ENCODE measurements at places on chromosomes 12 and 14.

GRCh38 chr12:113838896-113839295, 127.2 kb downstream of the RBM19 start:
- DNase-seq: no peak

DNA sequence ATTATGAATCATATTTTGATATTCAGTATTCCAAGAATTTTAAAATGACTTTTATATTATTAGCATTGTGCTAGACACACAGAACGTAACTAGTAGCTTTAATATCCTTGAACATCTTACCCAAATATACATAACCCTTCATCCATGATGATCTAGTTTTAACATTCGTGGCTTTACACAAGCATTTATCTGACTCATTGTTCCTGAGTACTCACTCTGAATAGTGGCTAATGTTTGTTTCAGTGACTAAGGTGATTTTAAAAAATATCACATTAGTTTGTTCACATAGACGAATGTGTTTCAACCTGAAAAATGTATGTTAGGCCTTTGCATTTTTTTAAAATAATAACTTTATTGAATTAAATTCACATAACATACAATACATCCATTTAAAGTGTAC, 80.0 kb upstream of the PTPRQ start:
- DNase-seq: no peak

DNA sequence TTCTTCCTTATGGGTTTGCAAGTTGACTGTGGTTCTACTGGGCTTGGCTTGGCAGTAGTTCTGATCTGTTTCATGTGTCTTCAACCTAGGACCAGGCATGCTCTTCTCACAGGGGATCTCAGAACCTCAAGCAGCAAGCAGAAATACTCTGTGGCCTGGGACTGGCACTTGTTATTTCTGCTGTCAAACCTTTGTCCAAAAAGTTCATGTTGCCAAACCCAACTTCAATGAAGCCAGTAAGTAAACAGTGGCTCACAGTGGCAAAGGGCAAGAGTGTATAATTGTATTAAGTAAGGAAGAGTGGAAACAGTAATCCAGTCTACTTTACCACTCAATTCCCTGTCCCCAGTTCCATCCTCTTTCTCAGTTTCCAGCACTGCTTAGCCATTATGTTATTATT, 15.7 kb upstream of the HMGA2 start:
- no peak for DNase-seq

- DNase-seq: no peak
These were observed 56.1 kb downstream of the BMP4 start for GRCh38 chr14:53900499-53900898.

DNA sequence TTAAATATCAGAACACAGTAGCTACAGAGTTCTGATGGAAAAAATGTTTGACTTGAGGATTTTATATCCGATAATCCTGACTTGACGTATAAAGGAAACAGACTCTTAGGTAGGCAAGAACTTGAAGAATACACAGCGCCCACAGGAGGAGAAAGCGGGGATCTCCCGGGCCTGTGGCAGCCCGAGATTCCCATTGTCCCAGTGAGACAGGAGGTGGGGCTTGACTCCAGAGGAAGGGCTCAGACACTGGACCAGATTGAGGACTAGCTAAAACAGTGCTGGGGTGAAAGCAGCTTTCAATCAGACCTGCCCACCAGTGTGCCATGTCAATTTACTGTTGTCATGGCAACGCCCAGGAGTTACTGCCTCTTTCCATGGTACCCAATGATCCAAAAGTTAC, 51.1 kb upstream of the C14orf180 start:
- DNase-seq: no peak

DNA sequence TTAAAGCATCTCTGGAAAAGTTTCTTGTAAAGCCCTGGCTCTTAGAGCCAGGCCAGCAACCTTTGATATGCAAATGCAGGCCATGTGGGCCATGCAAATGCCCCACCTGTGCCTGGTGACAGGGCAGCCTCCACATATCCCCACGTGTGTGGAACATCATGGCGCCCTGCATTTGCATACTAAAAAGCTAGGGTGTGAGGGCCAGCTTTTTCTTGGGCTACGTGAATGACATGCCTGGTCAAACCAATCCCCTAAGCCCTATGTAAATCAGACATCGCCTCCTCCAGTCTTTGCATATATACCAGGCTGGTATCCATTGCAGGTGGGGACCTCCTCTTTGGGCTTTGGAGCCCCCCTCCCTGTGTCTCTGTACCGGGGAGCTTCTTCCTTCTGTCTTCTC, 6.4 kb downstream of the CSRP2 start:
- DNase-seq: no peak

DNA sequence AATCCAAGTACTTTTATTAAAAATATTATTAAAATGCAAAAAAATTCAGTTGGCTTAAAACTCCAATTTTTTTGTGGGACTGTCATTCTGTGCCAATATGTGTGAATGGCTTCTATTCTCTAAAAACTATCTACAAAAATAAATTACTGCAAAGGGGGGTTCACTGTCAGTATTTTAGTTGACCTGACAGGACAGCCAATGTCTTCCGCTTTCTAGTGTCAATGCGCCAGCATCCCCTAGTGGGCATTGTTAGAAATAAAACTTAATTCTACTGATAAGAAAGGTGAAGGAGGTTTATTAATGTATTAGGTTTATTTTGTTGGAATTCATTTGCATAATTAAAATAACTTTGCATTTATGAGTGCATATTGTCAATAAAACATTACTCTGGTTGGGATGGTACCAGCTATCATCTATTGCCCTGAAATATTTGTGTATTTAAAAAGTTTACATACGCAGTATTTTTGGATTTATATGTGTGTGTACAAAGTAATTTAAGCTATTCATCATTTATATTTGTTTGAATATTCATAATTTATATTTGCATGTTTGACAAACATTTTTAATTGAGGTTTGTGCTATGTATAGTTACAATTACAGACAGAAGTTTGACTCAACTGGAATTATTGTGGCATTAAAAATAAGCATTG, 527.2 kb downstream of the FLRT2 start:
- peak; percentile 24 for DNase-seq

DNA sequence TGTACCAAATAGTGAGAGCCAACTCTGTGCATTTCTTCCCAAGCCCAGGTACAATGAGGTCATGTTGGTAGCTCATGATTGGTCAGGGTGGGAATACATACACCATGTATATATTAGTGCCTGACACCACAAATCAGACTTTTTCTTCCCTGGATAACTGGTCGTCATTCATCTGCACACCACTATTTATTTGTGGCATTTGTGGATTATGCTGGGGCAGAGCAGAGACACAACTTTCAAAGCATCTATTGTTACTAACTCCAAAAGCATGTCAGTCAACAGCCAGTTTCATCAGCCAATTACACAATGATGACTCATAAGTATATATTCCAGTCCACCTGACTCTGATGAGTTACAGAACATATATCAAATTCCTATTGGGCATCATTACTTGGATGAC, 181.7 kb downstream of the ADAMTS20 start:
- no peak for DNase-seq

- no peak for DNase-seq
These were observed 109.0 kb upstream of the AMIGO2 start for GRCh38 chr12:47188576-47189441.

DNA sequence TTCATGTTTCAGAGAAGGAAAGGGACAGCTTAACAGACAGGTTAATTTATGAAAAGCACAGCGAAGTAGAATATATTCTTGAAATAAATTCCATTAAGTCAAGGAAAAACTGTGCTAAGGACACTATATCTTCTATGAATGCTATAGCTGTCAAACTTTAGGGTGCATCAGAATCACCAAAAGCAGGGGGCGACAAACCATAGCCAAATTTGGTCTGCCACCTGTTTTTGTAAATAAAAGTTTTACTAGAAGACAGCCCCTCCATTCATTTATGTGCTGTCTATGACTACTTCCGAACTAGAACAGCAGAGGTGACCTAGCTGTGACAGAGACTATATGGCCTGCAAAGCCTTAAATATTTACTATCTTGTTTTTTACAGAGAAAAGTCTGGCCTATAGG, 25.9 kb downstream of the PPP4R3A start:
- no peak for DNase-seq

- DNase-seq: no peak
These were observed 197.0 kb upstream of the C14orf180 start for GRCh38 chr14:104382361-104383087.

DNA sequence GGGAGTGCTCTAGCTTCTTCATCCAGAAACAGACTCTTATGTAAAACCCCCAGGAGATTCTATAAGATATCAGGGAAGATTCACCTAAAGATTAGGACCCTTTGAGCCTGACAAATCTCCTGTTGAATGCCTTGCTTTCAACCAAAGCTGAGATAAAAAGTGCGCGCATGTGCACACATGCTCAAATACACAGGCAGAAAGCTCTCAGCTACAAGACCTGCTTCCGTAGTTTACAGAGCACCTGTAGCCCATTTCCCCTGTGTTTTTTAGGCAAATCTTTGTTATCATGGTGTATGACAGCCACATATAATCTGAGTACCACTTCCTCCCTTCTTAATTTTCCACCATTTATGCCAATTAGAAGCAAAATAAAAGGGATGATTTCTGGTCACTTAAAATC, 866.9 kb downstream of the NRXN3 start:
- no peak for DNase-seq

GRCh38 chr12:24649634-24650033, 299.3 kb downstream of the BCAT1 start:
- no peak for DNase-seq

DNA sequence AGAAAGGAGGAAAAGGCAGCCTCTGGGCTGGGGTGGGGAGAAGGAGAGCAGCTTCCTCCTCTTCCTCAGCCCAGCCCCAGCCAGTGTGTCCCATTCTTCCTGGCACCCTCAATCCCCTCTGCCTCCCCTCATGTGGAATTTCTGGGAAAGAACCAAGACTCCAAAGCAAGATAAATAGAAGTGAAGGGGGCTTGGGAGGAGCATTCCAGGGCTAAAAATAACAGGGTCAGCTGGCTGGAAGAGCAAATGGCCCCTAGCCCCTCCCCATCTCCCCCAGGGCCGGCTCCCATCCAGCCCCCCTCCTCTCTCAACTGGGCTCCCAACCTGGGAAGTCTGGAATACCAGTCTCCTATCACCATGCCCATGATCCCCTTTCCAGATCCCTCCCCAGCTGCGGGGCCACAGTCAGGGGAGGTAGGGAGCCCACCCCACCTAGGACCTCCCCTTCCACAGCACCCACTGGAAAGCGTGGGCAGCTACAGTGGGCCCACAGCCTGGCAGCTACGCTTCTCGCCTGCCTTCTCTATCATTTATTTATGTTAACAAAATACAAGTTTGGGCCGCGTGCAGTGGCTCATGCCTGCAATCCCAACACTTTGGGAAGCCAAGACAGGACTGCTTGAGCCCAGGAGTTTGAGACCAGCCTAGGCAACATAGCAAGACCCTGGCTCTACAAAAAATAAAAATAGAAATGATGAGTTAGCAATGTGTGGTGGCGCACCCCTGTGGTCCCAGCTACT, 88.3 kb downstream of the IRF2BPL start:
- no peak for DNase-seq

DNA sequence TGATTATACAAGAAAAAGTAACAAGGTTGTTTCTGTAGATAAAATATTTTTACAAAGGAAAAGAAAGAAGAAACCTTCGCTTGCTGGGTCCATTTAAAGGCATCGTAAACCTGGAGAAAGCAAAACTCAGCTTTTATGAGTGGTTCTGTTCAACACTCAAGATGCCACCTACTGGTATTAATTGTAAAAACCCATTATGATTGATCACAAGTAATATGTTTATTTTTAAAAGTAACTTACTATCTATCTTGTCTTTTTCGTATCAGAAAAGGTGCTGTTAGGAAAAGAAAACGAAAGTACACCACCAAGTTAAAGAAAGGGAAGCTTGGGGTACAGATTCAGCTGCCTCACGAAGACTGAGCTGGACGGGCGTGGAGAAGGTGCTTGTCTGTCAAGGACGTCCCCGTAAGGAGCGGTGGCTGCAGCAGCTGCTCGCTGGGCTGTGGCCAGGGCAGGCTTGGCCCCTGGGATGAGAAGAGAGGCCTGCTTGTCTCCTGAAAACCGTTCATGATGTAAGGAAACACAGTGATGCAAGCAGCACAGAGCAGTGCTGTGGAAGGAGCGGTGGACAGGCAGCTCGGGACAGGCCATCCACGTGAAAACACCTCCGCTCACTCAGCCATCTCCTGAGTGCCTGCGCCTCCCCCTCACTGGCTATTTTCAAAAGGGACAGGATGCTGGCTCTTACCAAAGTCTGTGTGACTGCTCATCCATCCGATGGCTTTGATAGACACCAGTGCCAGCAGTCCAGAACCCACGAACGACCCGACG, 25.0 kb downstream of the SLC15A4 start:
- no peak for DNase-seq

GRCh38 chr12:62785941-62786559, 148.9 kb downstream of the PPM1H start:
- DNase-seq: no peak

GRCh38 chr12:26845057-26845666, 12.2 kb upstream of the ITPR2 start:
- no peak for DNase-seq

GRCh38 chr12:115230606-115231005, 546.6 kb upstream of the TBX3 start:
- DNase-seq: no peak

DNA sequence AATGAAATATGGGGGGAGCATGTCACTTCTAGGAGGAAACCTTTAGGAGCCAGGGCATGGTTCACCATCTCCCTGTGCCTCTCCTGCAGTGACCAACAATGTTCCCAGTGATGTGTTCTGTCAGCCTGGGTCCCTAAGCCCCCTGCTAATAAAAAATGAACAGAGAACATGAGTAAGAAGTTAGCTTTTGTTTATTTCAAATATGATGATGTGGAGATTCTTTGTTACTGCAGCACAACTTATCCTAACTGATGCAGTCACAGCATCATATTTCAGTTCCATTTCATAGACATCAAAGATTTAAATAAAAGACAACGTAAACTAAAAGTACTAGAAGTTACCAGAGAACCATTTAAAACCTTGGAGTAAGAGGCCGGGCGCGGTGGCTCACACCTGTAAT, 43.9 kb downstream of the SERPINA3 start:
- no peak for DNase-seq

GRCh38 chr14:73865534-73866113, 14.0 kb downstream of the PTGR2 start:
- no peak for DNase-seq

GRCh38 chr12:131830335-131830913, 2.2 kb downstream of the MMP17 start:
- peak; percentile 37 for DNase-seq

GRCh38 chr12:72264548-72265175, 7.5 kb upstream of the TRHDE start:
- no peak for DNase-seq

DNA sequence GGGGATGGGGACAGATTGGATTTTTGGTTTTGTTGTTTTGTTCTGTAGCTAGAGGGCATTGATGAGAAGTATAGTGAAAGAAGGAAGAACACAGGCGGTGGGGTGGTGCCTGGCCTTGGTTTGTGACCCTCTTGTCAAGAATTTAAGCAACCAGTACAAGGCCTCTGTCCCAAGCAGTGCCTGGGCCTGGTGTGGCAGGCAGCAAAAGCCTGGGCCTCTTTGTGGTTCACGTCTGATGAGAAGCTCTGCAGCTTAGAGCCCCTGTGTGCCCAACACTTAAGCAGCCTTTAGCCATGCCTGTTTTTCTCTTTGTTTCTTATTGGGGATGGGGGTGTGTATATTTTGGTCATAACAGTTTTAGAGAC, 98.0 kb downstream of the PPP2R5C start:
- DNase-seq: no peak

Data from stimulated activated CD4-positive, alpha-beta T cell treated with anti-CD3 and anti-CD28 coated beads, Interleukin-2, amount 100 ng/mL, for 48 hours (primary cell).